Stimulated activated CD4-positive, alpha-beta T cell treated with anti-CD3 and anti-CD28 coated beads, Interleukin-15, amount 100 ng/mL, for 48 hours (primary cell): ENCODE measurements at places on chromosomes 5 and 9.

DNA sequence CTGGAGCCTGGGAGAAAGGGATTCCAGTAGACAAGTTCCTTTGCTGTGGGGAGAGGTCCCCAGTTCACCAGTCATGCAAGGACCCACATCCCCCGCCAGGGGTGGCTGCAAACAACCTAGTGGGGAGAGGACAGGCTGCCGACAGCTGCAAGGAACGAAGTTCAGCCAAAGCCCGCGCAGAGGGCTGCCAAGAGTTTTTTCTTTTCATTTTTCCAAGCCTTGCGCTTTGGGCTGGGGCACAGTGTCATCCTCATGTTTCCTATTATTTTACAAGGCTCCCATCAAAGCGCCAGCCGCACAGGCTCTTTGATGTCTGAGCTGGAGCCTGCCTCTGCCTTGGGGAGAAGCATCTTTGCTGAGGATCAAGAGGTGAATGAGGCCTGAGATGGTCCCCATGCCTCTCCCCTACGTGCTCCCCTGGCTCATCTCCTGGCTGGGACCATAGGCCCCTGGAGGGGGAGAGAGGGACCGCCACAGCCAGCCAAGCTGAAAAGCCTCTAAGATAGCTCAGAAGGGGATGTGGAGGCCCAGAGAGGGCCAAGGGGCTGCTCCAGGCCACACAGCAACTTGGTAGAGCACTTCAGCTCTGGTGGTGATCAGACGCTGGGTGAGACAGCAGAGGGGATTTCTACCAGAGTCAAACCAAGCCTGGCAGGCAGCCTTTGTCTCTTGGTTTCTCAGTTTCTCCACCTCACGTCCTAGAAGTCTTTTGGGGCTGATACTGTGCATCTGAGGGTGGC lies 50.4 kb upstream of the SYNPO start:
- DNase-seq, result no peak

DNA sequence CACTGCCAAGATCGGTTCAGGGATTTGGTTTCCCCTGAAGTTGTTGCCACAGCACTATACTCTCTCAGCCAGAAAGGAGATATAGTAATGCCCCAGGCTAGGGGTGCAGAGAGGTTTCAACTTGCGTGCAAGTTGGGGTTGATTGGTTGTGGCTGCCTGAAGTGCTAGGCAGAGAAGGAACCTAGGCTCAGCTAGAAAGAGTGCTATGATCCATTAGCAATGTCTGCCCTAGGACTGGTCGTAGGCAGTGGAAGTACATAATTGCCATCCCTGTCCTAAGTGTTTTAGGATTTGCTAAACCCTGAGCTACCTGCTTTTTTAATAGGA lies 136.6 kb upstream of the SMIM23 start:
- no peak for DNase-seq

DNA sequence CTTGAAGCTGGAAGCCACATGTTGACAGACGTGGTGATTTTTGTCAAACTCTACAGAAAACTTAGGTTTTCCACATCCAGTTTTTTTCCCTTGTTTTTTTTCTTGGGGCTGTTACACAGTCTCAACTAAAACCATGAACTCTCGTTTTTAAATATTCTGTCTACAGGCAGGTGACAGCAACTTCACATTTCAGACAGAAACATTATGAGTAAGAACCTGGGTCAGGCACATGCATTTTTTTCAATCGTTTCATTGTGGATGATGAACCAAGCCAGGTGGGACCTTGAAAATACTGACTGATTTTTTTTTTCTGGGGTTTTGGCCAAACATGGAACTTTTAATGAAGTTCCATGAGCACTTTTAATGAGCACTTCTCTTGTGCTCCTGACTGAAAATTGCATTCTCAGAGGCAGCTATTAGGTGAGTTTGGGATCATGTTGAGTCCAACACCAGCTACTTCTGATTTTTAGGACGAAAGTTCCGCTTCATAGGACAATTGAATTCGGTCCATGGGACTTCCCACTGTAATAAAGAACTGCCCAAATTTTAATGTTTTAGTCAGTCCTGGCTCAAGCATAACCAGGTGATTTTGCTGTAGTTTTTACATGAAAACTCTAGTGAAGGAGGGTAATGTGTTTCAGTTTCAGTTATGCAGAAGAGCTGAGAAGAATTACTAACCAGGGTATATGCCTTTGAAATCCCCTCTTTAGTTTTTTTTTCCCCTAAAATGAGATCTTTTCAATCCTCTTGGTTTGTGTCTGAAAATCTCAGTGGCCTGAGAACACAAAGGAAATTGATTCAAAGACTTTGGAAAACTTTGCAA lies 93.2 kb upstream of the ADAMTS16 start:
- no peak for DNase-seq

- DNase-seq, result no peak
Observed at GRCh38 chr5:86735370-86735769, 117.6 kb downstream of the COX7C start.
